Erythroblast (primary cell): ENCODE measurements at places on chromosomes 6 and 20.

DNA sequence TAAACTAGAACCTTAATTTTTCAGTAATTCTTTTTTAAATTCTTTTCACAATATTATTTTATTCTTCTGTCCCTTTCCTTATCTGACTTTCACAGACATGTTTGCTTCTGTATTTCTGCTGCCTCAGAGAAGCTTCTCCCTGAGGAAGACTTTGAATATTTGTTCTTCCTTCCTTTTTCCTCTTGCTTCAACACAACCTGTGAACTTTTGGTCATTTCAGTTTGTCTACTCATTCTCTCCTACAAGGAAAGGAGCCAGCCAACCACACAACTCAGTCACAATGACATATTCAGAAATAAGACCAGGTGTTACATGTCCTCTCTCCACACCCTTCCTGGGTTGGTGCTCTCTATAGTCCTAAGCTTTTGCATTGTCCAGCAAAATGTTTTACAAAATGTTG, 310.4 kb downstream of the TFAP2B start:
- DNase-seq = no peak

DNA sequence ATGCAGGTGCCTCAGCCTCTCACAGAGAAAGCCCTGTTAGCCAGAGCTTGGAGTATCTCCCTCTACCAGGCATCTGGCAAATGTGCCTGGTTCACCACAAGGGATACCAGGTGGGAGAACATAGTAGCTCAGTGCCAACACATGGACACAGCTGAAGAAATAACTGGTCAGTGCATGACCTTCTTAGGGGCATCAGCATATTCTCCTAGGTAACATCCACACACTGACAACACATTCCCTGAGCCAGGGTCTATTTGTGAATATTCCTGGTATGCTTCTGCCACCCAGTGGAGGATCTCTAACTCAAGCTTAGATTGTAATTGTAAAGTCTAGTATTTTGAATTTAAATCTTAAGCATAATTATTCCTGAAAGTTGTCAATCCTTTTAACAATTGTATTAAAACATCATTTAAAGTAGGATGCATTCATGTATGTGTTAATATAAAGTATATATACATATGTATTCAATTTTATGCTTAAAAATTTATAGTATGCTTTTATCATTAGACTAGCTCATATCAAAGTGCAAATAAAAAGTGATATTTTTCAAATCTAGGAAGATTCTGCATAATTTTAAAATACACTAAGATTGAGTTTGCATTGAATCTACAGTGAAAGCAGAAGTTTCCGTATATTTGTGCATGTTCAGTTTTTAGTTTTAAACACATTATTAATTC, 45.3 kb upstream of the COL21A1 start:
- DNase-seq = peak; percentile 27

DNA sequence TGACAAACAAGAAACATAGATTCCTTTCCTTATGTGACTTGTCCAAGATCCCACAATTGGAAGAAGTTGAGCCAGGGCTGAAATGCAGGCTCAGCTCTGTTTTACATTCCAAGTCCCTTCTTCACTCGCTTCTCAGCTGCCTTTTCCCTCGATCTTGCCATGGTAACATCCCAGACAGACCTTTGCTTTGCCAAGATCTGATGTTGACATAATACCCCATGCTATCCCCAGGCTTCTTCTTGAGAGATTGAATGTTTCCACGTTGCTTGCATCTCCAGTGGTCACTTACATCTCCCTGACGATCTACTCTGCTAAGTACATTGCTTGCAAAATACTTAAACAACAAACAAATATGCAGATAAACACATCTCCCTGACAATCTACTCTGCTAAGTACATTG, 63.5 kb downstream of the TBXT start:
- no peak for DNase-seq

GRCh38 chr6:105402090-105402938, 568 bp downstream of the PREP start:
- DNase-seq = peak; percentile 71

GRCh38 chr6:34680802-34681515, 15.6 kb downstream of the ILRUN start:
- DNase-seq = no peak

DNA sequence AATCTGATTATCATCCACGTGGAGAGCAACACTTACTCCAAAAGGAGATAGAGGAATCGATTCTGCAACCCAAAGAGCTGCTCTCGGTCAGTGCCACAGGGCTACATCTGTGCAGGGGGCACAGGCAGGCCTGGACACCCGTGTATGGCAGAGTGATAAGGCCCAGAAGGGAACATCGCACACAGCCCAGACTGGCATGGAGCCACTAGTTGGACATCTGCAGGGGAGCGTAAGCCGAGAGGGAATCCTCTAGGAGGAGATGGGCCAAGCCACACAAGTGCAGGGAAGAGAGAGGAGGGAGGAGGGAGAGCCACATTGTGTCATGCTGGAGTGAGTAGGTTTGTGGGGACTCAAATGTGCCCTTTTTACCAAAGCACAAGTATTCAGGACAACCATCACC, 50.4 kb upstream of the ENTPD6 start:
- no peak for DNase-seq

GRCh38 chr6:140537834-140538705, 1163.6 kb upstream of the CITED2 start:
- no peak for DNase-seq

- DNase-seq = peak; percentile 18
These were observed 179.9 kb downstream of the ZDHHC14 start for GRCh38 chr6:157560691-157561413.

GRCh38 chr6:139378882-139379341, 4.5 kb upstream of the CITED2 start:
- DNase-seq = peak; percentile 30

DNA sequence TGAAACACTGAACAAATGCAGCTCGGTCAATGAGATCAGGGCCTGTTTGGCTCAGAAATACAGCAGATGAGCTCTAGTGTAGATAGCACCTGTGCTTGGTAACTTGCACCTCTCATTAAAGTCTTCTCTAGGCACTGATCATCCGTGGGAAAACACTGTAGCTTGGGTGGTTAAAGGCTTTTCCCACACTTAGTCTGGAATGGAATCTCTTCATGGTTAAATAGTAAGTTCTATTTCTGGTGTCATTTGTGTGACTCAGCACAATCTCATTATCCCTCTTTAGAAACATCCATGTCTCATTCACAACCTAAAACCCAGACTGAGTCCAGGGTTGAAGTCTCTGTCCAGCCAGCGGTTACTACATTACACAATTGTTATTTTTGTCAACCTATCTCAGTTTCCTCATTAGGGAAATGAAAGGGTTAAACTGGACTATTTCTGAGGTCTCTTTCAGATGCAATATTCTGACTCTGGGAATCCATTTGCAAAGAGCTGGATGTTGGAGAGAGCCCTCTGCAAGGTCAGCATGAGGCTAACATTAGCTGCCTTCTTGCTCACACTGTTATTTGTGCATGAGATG, 125.0 kb downstream of the ZDHHC14 start:
- peak; percentile 48 for DNase-seq

- peak; percentile 43 for DNase-seq
These were observed 165.6 kb downstream of the TRIM27 start for GRCh38 chr6:28758046-28758817.

GRCh38 chr6:2168480-2168879, 76.9 kb downstream of the GMDS start:
- DNase-seq = no peak

- DNase-seq = no peak
These were observed 219.3 kb downstream of the BCKDHB start for GRCh38 chr6:80325742-80326141.

DNA sequence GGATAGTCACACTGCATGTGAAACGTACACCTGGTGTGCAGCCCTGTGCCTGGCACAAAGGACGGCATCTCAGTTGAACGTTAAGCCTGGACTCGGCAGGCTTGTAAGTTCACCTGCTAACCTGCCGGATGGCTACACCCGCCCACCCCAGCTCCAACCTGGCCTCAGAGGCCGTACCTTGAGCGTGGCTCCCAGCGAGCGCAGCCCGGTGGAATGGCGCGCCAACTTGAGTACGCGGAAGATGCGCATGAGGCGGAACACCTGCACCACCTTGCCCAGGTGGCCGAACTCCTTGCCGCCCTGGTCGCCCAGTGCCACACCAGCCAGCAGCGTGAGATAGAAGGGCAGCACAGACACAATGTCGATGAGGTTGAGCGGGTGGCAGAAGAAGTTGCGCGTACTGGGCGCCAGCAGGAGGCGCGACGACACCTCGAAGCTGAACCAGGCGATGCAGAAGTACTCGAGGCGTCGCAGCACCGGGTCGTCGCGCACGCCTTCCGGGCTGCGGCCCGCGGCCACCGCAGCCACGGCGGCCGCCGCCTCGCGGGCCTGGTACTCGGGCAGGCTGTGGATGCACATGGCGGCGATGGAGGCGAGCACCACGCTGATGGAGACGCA, 3.3 kb downstream of the KCNS1 start:
- DNase-seq = peak; percentile 63

GRCh38 chr20:35012227-35013069, 56.8 kb downstream of the MYH7B start:
- DNase-seq = no peak

DNA sequence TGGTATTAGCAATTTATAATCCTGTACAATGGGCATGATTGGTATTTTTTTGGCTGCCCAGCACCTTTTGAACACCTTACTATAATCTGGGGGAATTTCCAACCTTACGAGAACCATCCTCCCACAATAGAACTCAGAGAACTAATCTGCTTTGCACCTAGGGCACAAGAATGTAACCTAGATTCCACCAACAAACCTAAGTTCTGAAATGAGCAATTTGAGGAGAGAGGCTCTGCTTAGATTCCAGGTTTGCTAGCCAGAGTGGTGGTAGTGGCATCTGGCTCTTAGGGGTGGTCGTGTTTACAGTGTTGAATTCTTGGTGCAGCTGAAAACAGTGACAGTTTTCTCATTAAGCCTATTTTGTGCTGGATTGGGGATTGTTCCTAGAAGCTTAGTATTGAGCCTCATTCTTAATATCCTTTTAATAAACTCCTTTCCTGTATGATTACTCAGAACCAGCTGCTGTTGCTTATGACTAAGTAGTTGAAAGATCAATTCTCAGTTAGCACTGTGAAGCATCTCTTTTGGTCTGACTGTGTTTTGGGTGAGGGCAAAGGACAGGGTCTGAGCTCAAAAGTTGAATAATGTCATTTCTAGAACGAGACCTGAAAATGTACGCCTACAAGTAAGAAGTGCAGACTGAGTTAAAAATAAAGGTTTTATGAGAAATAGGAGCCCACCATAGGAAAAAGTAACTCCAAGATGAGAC, 385.6 kb downstream of the CDKAL1 start:
- no peak for DNase-seq

DNA sequence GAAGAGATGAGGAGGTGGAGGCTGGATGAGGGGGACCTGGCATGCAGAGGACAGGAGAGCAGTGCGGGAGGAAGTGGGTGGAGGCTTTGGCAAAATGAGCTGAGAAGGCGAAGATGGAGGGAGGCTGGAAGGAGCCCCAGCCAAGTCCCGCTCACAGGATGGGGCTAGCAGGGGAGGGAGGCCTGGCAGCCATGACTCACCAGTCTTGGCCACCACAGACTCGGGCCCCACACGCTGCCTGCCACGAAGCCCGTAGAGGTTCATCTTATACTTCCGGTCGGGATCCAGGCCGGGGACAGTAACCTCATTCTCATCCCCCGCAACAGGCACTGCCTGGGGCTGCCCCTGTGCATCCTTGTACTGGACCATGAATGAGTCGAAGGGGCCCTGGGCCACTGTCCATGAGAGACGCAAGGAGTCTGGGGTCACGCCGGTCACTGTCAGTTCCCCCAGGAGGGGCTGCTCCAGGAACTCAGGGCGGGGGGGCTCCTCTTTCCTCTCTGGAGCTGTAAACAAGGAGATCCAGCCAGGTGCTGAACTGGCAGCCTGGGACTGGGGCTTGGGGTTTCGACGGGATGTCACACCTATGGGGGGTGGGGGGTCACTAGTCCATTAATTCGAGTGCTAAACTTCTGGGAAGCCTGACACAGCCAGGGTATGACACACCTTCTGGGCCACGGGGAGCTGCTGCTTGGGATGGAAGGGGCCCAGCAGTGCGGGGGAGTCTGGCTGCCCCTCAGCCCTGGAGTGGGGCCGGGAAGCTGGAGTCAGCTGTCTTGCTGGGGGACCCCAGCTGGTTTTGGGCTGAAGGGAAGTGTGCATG, 27.8 kb downstream of the TNXB start:
- no peak for DNase-seq

DNA sequence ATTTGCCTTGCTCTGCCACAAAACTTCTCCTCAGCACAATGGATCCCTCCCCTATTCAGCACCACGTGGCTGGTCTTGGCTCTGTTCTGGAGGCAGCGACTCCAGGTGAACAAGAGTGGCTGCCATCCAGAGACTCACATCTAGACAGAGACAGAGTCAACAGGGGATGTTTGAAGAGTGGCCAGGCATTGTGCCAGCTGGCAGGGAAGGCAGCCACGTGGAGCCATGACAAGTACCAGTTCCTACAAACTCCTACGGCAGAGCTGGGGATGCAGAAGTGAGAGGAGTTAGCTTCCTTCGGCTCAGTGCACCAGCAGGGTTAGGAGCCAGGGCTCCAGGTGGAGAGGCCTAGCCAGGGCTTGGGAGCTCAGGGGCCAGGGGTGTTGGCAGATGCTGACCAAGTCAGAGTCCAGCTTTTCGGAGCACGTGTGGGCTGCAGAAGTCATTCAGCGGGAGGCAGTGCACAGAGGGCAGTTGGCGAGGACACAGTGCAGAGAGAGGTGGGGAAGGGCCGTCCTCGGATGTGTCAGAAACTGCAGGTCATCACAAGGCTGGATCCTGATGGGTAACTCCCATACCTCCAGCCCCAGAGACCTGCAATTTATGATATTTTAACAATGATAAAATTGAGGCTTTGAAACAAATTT, 171.7 kb upstream of the PDE10A start:
- DNase-seq = no peak

DNA sequence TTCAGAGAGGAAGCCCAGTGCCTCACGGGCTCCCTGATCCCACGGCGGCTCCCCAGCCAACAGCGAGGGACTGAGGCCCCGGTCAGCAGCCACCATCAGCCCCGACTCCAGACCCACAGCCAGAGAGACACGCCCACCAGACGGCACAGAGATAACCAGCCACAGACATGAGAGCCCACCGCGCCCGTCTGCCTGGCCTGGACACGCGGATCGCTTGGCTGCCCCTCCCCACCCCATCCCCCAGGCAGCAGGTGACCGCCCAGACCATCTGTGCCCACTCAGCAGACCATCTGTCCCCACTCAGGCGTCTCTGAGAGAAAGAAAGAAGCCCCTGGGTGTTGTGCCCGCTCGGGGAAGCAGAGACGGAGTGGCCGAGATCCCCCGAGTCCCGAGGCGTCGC, 55.5 kb upstream of the CHRNA4 start:
- DNase-seq = no peak
